ENCODE measurements at places on chromosomes 7 and 10.

- no peak for DNase-seq
Observed at GRCh38 chr10:131271195-131271880, 40.2 kb downstream of the TCERG1L start.

GRCh38 chr7:50479743-50480517 is 29.8 kb upstream of the FIGNL1 start:
- no peak for DNase-seq

DNA sequence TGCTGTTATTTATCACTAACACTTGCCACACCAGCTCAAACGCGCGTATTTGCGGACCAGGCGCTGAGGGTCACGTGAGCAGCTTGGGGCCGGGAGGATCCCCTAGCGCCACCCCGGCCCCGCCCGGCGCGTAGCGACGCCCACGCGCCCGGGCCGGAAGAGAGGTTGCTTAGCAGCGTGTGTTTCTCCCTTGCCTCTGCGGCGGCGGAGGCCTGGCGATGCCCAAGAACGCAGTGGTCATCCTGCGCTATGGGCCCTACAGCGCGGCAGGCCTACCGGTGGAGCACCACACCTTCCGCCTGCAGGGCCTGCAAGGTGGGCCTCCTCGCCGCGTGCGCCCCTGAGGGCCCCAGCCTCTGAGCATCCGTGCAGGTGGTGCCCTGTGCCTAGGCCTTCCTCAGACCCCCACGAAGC is at the start of gene C10orf53:
TSS of gene C10orf53 (plus strand) at position 172 of the 414 bp plus-strand sequence. CDS start at position 219, 47 bp downstream.
- peak; percentile 79 for DNase-seq

DNA sequence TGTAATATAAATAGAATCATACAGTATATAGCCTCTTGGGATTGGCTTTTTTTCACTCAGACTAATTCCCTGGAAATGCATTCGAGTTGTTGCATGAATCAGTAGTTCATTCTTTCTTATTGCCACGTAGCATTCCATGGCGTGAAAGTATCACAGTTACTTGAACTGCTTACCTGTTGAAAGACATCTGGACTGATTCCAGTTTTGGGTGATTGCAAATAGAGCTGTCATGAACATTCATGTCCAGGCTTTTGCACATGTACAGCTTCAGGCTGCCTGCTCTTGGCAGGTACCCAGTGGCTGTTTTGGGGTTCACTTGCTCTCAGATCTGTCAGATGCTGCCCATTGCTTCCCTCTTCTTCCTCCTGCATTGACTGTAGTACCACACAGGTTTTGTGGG is 54.9 kb downstream of the LRGUK start:
- DNase-seq, result no peak

Data from foreskin fibroblast (primary cell).